ENCODE measurements at places on chromosomes 16 and 17.

- DNase-seq, result no peak
Observed at GRCh38 chr16:55662644-55663031, 6.8 kb downstream of the SLC6A2 start.

DNA sequence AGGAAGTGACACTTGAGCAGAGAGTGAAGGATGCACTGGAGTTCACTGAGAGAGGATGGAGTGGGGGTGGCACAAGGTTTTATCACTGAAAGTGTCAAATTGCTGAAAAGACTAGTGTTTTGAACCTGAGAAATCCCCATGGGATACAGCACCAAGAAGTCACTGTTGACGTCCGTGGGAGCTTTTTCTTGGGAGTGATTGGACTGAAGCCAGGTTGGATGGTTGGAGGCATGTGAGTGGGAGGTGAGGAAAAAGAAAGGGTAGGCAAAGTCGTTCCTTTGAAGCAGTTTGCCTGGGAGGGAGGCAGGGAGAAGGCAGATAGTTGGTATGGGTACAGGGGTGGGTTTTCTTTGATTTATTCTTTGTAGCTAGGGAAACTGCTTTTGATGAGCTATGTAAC lies 39.9 kb upstream of the SDK2 start:
- DNase-seq, result no peak

- no peak for DNase-seq
Observed at GRCh38 chr17:3814361-3814760, 13.4 kb upstream of the ITGAE start.

DNA sequence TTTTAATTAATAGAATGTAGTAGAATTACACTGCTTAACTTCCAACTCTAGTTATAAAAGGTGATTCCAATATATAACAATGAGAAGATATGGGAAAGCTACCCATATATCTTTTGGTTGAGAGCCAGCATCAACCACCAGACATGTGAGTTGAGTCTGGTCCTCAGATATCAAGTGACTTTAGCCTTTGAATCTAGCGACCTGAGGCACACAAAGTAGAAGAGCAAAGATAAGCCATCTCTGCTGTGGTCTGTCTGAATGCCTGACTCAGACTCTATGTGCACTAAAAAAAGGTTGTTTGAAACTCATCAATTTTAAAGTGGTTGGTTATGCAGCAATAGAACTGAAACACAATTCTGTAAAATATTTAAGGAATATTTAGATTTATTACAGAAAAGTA lies 492.5 kb upstream of the SOX9 start:
- DNase-seq, result no peak

- DNase-seq, result no peak
Observed at GRCh38 chr16:23504453-23505179, 5.7 kb downstream of the GGA2 start.

- no peak for DNase-seq
Observed at GRCh38 chr16:15647294-15648014, 2.6 kb upstream of the NDE1 start.

GRCh38 chr16:79379095-79379494 lies 221.4 kb downstream of the MAF start:
- DNase-seq, result no peak

GRCh38 chr16:23901178-23902033 lies 65.6 kb downstream of the PRKCB start:
- DNase-seq, result no peak

- DNase-seq, result no peak
Observed at GRCh38 chr16:8950580-8951077, 13.1 kb downstream of the USP7 start.

GRCh38 chr17:978103-979093 lies 1.2 kb downstream of the NXN start:
- no peak for DNase-seq

GRCh38 chr17:10797476-10798328 lies 6.2 kb downstream of the TMEM238L start:
- no peak for DNase-seq

GRCh38 chr16:87250431-87250960 lies 66.7 kb downstream of the C16orf95 start:
- DNase-seq, result no peak

DNA sequence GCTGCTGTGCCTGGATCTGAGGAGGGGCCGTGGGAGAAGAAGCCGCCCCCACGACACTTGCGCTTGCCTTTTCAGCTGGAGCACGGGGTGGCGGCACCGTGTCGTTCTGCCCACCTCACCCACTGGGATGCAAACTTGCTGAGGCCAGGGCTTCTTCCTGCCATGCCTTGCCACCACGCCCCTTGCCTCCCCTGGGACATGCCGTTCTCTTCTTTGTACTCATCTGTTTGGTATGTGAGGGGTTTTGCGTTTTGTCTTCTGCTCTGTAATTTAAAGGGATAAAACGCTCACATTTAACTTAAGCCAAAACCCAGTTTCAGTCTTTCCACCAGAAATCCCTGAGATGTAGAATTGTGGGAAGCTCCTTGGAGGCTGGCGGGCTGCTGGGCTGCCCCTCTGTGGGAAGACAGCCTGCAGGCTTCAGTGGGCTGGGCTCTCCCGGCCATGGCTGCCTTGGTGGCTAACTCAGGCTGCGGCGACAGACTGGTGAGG lies 180.2 kb downstream of the RPTOR start:
- no peak for DNase-seq

- no peak for DNase-seq
Observed at GRCh38 chr17:4003131-4003500, 38.9 kb upstream of the ATP2A3 start.

GRCh38 chr17:75848523-75849278 lies 4.5 kb upstream of the UNC13D start:
- DNase-seq, result no peak

GRCh38 chr16:13070268-13070667 lies 168.9 kb downstream of the SHISA9 start:
- DNase-seq, result no peak

All from esophagus squamous epithelium (tissue), 5 donors.